Peyer's patch (tissue), 4 donors: ENCODE measurements at places on chromosomes 5 and 9. TPM values are rescaled to one million over a fixed set of nuclear protein-coding genes. Genes with fewer than 3 reads are reported as not detected.

PCA3 gene
- total RNA-seq: not detected

MARCHF11 gene
- total RNA-seq: not detected

IL9 gene
- total RNA-seq: not detected

SLC25A2 gene
- total RNA-seq: 1.1 TPM

IL33 gene
- 4.2 TPM for total RNA-seq

KIF24 gene
- 2.5 TPM for total RNA-seq
